ENCODE measurements at places on chromosomes 13 and 19.
A peak's percentile ranks its signal among the peaks of the same experiment; 100 is the strongest.

DNA sequence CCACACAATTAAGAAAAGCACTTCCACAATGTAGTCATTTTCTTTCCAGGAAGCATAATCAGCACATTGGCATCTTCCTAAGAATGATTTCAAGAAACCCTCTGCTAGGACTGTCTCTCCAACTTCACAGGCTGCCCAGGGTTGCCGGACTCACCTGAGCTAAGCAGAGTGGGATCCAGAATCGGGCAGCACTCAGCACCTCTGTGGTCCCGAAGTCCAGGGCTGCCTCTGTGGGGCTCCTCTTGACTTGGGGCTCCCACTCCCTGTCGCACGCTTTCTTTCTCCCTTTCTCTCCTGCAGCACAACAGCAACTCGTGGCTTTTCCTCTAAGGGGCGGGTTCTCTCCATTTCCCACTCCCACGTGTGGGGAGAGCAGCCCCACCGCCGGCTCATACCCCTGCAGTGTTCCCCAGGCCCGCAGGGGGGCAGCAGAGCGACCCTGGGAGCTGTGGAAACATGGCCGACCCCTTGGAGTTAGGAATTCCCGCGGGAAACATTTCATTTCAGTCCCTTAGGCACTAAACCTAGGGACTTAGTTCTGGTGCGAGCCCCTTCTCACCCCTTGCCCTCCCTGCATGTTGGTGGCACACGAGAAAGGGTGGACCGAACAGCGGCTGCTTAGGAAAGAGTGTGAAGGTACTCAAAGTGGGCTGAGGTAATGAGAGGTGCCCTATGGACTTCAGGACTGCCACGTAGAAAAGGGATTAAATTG, at the start of gene TMEM272:
Gene TMEM272, minus strand, starts transcription at position 316 of the 712 bp plus-strand sequence. CDS start 6,647 bp downstream, outside the sequence.
- DNase-seq, result peak; percentile 76

DNA sequence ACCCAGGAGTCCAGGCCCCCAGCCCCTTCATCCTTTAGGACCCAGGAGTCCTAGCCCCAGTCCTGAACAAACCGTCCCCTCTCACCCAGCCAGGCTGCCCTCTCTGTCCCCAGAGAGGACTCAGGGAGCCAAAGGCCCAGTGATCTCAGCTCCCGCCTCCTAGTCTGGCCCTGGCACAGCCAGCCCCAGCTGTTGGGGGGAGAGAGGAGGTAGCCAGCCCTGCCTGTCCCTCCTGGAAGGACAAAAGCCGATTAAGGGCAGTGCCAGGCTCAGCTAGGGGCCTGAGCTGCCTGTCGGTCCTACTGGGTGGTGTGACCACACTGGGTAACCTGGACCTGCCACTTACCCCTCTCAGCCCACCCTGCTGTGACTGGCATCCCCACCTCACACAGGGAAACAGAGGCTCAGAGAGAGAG, 14.5 kb downstream of the LIPE start:
- DNase-seq, result no peak

DNA sequence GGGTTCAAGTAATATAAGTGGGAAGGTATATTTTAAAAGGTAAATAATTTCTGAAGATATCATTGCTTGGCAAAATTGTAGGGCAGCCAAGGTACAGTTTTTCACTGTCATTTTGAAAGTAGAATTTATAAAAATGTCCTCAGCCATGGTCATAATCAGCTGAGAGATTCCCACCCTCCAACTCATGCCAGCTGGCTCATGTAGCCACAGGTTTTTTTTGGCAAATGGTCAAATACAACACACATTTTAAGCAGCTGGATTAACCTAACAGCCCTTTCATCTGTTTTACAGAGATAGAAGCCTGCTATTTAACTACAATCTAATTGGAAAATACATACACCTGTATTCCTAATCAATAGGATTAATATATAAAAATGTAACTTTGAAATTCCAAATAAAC, 619.2 kb upstream of the SGCG start:
- DNase-seq, result no peak

DNA sequence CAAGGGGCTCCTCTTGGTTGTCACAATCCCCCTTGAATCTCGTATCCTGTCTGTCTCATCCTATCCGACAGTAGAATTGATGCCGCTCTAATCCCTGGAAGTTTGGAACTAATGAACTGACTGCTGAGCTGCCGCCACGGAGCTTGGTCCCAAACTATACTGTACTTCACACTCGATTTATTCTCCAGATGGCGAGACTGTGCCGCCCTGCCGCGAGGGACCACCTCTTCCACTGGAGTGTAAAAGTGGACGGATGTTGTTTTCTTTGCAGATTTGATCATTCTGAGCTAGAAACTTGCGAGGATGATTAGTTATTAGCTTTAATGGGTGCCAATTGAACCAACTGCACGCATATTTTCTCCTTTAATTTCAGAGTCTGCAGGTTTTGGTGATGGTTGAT, 117.2 kb downstream of the ZIC5 start:
- DNase-seq, result no peak

GRCh38 chr13:106382534-106382933, 152.9 kb downstream of the EFNB2 start:
- no peak for DNase-seq

Data from hepatocyte (in vitro differentiated cells).